ENCODE measurements at places on chromosomes 3 and 15. TPM values are rescaled to one million over a fixed set of nuclear protein-coding genes. Genes with fewer than 3 reads are reported as not detected.

DNA sequence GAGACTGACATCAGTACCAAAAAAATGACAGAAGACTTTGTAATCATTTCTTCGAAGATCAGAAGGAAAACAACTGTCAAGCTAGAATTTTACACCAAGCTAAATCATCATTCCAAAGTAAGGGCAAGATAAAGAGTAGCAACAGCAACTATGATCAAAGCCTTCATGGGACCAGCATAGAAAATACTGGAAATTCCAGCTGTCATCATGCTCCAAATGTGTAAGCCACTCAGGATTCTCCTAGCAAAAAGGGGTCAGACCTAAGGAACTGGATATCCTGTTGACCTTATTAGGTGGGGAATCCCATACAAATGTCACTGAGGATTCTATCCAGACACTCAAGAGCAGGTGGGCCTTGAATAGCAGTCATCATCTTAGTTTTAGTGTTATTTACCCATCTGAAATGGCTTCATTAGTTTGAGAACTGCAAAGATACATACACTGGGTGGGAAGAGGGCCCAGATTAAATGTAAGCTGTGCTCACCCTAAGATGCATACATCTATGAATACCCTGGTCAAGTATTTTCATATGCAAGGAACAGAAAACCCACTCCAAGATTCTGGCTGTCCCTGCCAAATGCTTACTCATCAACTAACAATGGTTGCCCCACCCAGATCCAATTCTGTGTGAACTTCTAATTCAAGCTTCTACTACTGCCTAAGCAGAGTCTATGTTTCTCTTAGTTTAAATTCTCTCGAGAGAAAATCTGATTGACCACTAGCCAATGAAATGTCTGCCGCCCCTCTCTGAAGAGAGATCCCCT is 33.5 kb downstream of the CLDN18 start:
- peak; percentile 78 for DNase-seq

DNA sequence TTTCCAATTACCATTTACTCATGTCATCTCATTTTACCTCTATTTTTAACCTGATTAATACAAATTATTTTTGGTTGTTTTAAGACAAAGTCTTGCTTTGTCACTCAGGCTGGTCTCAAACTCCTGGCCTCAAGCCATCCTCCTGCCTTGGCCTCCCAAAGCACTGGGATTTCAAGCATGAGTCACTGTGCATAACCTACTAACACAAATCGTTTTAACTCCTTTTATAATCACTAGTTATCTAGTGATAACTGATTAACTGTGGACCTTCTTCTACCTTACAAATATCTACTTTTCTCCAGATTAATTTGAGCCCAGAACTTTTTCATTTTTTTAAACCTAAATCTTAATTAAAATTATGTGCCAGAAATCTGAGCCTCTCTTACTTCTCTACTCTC is 4.6 kb downstream of the ATP13A3 start:
- peak; percentile 31 for DNase-seq

- DNase-seq = no peak
Observed at GRCh38 chr15:69100821-69101220, 59.6 kb upstream of the GLCE start.

GRCh38 chr15:60735559-60736047 is 256.7 kb upstream of the ICE2 start:
- DNase-seq = no peak

- DNase-seq = no peak
Observed at GRCh38 chr3:110311541-110311940, 760.1 kb upstream of the NECTIN3 start.

EXOSC7 gene
- 79.8 TPM for total RNA-seq

MME gene
- 1.2 TPM for total RNA-seq

SERPINI2 gene
- total RNA-seq = not detected

PDCD6IP gene
- 266 TPM for total RNA-seq

LCTL gene
- total RNA-seq = not detected
